ENCODE measurements at places on chromosomes 5 and 9.

DNA sequence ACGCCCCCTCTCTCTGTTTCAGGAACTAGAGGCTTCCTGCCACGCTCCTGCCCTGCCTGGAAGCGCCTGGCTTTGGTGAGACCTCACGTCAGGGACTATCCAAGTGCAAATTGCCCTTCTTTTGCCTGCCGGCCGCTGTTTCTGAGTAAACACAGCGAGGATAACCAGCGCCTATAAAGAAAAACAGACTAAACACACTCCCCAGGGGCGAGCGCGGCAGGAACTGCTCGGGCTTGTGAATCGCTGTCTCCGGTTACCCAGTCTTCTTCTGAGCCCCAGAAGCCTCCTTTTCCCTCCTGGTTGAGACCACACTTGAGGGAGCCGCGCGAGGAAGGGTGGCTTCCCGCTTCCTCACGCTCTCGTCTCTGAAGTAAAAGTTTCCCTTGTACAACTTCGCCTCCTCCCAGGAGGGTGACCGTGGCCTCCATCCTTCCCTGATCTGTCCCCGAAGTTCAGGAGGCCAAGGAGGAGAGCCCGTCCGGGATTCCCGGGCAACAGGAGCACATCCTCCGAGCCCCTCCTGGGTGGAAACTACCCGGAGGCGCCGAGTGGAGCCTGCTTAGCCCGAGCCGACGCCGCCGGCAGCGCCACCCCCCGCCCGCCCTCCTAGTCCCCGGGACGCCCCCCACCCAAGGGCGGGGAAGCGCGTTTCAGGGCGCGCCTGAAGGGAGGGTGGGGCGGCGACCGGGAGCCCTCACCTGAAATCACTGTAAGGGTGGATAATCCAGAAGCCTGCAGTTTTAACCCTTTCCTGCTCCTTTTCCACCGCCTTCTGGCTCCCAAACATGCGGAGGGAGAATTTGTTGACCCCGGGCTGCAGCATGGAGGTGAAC, 993 bp downstream of the HCN1 start:
- DNase-seq = no peak

DNA sequence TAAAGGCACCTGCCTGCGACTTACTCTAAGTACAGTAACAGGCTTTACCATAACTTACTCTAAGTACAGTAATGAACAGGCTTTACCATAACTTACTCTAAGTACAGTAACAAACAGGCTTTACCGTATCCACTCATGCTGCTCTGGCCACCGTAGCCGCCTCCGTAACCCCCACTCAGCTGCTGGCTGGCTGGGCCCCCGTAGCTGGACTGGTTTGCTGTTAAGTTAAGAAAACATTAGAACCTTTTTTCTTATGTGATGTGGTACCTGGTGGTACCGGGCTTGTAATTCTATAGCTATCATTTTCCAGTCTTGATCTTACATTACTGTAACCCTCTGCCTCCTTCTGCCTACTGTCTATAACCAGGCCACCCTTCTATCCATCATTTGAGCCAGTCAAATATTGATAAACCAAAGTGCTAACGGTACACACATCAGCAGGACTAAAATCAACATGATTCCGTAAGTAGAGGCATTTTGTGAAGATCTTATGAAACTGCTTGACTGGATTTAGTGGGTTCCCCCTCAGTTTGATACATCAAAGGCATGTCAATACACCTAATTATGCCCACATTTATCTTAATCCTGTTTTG, 7.4 kb downstream of the HNRNPH1 start:
- no peak for DNase-seq

DNA sequence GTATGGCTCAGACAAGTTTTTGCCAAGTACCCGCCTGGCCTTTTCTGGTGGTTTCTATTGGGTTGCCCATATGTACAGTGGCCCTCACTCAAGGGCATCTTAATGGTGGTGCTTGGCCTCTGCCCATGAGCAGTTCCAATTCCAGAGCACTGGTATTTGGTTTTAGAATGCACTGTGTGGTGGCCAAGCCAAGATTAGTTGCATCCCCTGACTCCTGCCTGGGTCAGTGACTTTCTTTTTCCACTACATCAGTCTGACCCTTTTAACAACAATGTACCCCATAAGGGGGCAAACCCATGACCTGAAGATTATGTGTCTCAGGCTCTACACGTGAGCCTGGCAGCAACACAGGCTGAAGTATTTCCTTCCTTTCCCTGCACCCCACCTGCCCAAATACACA, 34.2 kb downstream of the NPR3 start:
- no peak for DNase-seq

DNA sequence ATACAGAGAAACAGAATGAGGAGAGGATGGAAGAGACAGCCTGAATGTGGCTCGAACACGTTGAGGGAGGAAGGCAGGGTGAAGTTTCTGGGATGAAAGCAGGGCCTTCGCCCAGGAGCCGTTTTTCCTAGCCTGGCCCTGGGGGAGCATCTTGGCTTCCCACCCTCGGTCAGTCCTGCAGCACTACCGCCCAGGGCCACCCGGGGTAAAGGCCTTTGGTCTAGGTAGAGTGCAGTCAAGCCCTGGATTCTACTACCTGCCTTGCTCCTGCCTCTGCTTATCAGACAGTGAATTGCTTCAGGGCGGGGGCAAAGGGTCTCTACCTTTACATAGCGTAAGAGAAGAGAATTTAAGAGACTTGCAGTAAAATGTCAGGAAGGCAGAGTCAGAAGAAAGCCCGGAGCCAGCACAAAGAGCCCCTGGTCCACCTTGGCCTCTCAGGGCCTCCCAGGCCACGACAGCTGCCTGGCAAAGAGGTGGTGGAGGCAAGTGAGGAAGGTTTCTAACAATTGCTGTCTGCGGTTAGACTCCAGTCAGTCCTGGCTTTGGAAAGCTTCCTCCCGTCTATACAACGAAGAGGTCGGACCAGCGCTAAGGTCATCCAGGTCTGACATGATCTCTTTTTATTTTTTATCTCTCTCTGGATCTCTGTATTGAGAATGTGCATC, 17.9 kb downstream of the COL15A1 start:
- no peak for DNase-seq

- DNase-seq = no peak
Measured at GRCh38 chr5:58918021-58918729, 335.3 kb downstream of the RAB3C start.
